HuH-7.5 (cell line): ENCODE measurements at places on chromosomes 5 and 9.

DNA sequence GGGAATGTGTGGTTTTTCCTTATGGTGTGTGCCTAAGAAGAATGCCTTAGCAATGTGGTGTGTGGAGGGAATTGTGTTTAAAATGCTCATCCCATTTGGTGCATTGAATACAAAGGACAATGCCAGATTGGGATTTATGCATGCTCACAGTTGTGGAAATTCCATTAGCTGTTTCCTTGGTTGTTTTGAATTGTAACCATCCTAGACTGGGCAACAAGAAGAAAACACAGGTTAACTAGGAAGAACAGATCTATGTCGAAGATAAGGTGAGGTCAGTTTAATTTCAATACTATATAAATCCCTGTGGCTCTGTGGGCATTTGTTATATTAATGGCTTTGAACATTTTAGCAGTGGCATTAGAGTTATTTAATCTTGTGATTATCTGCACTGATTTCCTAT lies 266.8 kb downstream of the MAT2B start:
- DNase-seq = no peak

DNA sequence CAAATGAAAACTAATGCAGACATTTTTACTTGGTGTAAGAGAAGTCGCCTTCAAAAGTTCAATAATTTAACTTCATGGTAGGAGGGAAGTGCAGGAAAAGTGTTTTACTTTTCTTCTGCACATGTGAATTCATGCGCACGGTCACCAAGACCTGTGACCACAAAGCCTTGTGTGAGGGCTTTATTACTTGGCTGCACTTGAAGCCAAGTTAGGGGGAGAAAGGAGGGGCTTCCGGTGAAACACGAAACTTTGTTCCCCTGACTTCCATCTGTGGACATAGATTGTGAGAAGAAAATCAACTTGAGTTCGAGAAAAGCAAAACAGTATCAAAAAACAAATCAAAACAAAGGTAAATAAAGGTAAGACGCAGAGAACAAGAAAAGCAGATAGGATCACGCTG lies 239.9 kb downstream of the ROR2 start:
- no peak for DNase-seq

- no peak for DNase-seq
Measured at GRCh38 chr9:69981686-69982445, 61.8 kb upstream of the MAMDC2 start.

- DNase-seq = no peak
Measured at GRCh38 chr9:89622933-89623861, 18.4 kb downstream of the GADD45G start.

DNA sequence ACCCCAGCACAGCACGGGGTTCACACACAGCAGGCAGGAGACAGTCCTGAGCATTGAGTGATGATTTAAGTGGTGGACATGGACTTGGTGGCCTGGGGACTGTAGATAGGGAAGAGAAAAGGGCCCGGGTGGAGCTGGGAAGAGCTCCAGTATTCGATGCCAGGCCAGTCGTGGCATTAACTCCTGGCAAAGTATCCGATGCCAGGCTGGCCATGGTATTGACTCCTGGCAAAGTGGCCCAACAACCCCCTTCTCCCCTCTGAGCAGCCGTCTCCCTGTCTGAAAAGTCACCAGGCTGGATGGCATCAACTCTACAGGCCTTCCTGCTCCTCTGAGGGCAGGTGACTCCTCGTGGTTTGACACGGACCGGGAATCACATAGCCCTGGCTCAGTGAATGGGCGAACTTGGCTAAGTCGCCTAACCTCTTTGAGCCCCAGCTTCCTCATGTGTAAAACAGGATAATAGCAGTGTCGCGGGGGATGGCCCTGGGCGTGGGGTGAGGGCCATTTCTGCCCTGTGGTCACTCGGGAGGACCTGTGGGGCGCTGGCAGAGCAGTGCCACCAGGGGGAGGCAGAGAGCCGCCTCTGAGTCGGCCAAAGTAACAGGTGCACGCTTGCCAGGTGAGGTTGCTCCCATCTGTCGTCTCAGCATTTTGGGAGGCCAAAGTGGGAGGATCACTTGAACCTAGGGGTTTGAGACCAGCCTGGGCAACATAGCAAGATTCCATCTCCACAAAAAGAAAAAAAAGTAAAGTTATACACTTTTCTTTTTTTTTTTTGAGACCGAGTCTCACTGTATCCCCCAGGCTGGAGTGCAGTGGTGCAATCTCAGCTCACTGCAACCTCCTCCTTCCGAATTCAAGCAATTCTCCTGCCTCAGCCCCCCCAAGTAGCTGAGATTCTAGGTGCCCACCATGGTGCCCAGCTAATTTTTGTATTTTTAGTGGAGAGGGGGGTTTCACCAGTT lies 5.7 kb upstream of the SEC16A start:
- peak; percentile 83 for DNase-seq

GRCh38 chr9:25917731-25918362 lies 239.6 kb upstream of the TUSC1 start:
- DNase-seq = no peak

DNA sequence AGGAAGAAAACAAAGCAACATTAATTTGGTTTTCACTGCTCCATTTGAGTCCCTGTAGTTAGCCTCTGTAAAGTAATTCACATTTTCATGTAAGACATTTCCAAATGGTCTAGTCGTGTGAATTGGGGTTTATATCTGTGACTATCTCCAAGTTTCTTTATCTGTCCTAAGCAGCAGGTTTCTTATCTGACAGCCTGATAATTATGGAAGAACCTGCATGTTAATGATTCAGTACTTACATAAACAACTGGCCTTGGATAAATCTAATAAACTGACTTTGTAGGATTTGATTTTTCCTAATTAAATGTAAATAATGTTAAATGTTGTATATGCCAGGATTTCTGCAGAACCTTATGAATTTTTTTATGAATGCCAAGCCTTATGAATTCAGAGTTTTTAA lies 964.9 kb downstream of the NR2F1-AS1 start:
- no peak for DNase-seq

DNA sequence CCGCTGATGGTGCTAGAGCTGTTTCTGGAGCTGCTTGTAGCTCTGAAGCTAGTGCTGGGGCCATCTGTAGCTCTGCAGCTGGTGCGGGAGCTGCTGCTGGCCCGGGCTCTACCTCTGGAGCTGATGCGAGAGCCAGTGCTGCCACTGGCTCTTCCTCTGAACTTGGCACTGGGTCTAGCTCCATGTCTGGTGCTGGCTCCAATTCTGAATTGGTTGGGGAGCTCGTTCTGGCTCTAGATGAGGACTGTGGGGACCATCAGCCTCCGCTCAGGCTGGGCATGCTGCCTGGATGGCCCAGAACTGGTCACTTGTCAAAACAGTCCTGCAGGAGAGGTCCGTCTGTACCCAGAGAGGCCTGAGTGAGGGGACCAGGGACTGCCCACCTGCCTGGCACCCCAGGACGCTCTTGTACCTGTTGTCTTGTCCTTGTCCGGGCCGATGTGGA lies 21.5 kb downstream of the OBP2B start:
- DNase-seq = no peak

GRCh38 chr5:140145818-140146522 lies 20.2 kb downstream of the IGIP start:
- peak; percentile 65 for DNase-seq

DNA sequence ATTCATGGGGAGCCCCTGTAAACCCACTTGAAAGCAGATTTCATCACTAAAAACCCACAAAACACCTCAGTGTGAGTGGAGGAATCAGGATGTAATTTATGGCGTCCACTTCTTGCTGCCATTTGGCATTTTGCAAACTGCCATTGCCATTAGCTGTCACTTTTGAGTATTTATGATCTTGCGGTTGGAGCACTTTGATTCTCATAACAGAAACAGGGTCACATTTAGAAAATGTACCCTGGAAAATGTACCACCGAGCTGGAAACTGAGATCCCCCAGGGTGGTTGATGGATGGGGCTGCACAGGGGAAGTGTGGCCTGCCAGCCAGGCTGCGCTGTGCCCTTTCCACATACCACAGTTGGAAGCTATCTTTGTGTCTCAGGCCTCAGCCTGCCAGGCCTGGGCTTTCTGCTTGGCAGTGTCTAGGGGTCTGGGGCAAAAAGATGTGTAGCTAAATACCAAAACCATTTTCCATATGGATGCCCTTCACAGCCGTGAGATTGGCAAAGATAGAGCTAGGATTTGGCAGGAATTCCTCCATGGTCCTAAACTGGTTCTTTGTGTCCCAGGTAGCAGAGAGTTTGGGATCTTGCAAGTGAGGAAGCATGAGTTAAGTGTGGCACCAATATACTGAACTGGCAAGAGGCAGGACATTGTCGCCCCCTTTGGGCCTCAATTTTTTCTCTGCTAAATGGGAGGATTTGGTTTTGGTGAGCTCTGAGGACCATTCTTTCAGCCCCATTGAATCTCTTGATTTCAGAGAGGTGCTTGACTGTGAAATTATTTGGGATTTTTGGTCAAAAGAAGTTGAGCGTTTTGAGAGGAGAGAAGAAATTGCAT lies 46.2 kb downstream of the GALNT10 start:
- no peak for DNase-seq

GRCh38 chr5:158275511-158275910 lies 416.6 kb upstream of the CLINT1 start:
- DNase-seq = no peak

- no peak for DNase-seq
Measured at GRCh38 chr9:38346811-38347210, 45.7 kb upstream of the ALDH1B1 start.

GRCh38 chr5:133734916-133735315 lies 122.6 kb upstream of the FSTL4 start:
- no peak for DNase-seq

DNA sequence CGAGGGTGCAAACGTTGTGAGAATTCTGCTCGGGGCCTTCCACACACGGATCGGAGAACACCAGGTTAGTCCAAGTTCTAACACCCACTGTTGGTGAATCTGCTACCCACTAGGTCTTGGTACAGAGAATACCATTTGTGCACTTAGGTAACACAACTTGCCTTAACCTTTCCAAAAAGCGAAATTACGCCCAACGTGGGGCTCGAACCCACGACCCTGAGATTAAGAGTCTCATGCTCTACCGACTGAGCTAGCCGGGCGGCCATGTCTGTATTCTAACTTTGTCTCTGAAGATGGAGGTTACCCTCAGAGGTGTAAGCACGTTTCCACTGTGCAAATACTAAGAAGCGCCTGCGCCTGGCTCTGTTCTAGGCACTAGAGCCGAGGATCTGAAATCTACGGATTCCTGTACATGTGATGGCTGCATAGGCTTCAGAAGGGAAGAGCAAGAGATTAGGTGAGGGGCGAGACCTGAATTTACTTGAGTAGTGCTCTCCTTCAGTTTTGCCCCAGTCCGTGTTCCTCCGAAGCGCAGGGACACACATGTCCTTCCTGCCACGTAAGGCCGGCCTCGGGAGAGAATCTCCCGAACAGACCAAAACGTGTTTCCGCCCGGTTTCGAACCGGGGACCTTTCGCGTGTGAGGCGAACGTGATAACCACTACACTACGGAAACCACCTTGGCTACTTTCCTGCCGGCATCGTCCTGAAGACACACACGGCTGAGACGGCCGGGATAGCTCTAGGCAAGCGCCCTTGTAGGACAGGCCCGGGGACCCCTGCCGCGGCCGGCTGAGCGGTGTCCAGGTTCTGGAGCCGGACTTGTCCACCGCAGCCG lies 1.1 kb upstream of the TRIM41 start:
- peak; percentile 79 for DNase-seq

- no peak for DNase-seq
Measured at GRCh38 chr5:176803068-176803942, 7.1 kb upstream of the UNC5A start.

GRCh38 chr5:106634375-106634774 lies 1036.4 kb downstream of the EFNA5 start:
- DNase-seq = no peak

DNA sequence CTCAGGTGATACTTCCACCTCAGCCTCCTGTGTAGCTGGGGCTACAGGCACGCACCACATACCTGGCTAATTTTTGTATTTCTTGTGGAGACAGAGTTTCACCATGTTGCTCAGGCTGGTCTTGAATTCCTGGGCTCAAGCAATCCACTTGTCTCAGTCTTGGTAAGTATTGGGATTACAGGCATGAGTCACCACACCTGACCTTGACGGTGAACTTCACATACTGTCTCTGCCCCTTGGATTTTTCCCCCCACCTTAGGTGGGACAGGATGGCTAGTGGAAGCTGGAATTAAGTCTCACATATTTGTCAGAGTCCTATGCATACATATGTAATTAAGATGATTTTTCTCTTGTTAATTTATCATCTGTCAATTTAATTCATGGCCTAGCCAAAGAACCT lies 20.9 kb upstream of the RFK start:
- DNase-seq = no peak

DNA sequence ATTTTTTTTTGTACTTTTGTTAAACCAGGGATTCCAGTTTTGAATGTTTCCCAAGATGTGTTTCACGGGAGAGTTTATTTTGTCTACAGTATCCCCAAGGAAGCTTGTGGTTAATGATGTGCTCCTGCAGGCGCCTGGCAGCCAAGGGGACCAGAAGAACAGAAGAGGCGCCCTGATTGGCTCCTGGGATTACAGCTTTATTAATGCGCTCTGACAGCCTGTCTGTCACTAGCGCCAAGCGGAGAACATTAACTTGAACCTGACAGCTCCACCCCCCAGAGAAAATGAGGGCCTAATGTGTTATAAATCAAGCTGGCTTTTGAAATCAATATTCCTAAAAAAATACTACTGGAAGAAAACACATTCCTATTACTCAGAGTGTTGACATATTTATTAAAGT lies 5.0 kb upstream of the FBXL7 start:
- DNase-seq = no peak

DNA sequence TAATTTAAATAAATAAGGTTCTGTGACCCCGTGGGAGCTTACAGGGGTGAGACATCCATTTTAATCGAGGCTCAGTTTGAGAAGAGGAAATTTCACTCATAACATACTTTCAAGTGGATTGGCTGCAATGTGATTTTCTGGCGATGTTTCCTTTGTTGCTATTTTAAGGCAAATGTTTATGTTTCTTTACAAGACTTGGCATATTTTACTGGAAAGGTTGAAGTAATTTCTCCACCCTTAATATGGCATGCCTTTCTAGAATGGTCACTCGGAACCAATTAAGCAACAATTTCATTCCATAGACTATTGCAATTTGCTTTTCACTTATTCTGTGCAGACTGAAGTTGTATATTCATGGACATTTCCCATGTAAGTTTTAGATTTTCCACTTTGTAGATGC lies 438.0 kb upstream of the WWC1 start:
- no peak for DNase-seq

GRCh38 chr5:139686706-139687441 lies 38.7 kb downstream of the CXXC5 start:
- DNase-seq = no peak

- DNase-seq = no peak
Measured at GRCh38 chr5:170131235-170131634, 25.5 kb downstream of the FOXI1 start.

DNA sequence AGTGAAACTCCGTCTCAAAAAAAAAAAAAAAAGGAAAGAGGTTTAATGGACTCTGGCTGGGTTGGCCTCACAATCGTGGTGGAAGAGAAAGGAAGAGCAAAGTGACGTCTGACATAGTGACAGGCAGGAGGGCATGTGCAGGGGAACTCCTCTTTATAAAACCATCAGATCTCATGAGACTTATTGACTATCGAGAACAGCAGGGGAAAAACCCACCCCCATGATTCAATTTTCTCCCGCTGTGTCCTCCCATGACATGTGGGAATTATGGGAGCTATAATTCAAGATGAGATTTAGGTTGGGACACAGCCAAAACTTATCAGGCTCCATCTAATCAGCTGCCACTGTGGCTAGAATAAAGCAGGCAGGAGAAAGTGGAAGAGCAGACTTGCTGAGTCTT lies 610.4 kb upstream of the NUDT12 start:
- no peak for DNase-seq
